ENCODE measurements at places on chromosomes 5 and 9.
A peak's percentile ranks its signal among the peaks of the same experiment; 100 is the strongest.

- DNase-seq = peak; percentile 96
Observed at GRCh38 chr9:112050544-112051475, 124.3 kb downstream of the SUSD1 start.

- peak; percentile 47 for DNase-seq
Observed at GRCh38 chr9:89911721-89912604, 307.2 kb downstream of the GADD45G start.

- DNase-seq = no peak
Observed at GRCh38 chr5:116370149-116370548, 204.5 kb downstream of the SEMA6A start.

- no peak for DNase-seq
Observed at GRCh38 chr9:89493671-89494070, 4.2 kb downstream of the SEMA4D start.

DNA sequence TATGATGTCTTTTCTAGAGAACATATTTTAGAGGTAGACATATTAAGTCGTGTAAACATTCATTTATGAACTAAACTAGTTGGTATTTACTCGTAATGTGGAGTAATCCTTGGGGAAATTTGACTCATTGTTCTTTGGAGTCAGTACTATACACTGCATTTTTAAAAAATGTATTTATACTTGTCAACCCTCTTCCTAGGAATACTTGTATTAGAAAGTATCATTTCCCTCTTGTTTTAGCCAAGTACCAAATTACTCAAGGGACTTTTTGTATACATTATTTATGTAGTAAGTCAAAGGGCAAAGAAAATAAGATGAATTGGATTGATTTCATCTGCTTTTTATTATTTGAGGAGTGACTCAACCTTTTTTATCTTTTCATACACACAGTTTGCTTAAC, 248.1 kb upstream of the IZUMO3 start:
- DNase-seq = no peak

GRCh38 chr5:132010989-132011621, 353 bp downstream of the ACSL6 start:
- no peak for DNase-seq

DNA sequence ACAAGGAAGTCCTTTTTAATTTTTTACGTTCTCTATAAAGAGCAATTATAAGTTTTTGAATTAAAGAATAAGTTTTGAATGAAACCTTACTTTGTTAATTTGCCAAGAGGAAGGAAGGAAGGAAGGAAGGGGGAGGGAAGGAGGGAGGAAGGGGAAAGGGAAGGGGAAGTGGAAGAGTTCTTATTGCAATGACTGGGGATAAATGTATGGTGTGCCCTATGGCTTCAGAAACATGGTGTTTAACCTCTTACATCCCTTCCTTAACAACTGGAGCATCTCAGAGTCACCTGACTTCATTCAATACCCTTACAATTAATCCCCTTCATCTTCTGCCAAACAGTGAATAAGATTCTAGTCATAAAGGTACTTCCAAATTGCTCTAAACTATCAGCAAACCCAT, 16.0 kb downstream of the CEMIP2 start:
- no peak for DNase-seq

DNA sequence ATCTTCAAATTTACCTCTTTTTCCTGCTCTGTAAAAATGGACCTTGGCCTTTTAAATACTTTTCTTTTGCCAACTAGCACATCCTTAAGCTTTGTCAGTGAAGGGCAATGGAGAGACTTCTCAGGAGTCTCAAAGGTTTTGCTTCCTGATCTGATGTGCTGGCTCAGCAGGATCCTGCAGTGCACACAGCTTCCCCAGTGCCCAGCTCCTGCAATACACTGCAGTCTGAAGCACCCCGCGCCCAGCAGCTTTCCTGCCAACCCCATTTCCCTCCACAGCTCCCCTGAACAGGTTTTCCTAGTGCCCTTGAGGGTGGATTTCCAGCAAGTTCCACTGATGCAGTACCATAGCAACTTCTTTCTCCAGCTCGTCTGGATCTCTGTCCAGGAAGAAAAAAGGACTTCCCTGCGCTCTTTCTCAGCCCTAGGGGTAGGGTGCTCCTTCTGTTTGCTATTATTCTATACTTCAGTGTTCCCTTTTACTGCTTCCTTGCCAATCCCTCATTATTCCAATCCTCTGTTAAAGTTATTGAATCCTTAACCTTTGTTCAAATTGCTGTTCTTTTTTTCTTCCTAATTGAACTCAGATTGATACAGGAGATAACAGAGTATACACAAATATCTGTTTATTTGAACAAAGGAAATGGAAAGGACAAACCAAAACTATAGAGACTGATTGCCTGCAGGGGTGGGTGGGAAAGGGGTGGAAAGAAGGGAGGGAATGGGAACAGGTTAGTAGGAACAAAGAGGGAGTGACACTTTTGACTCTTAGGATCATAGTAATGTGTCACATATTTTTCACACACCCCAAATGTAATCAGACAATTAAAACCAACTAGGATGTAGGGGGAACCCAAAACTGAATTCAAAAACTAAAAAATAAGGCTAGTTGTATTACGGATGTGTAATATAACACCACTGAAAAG, 8.5 kb downstream of the SNAPC3 start:
- no peak for DNase-seq

- no peak for DNase-seq
Observed at GRCh38 chr9:567128-567746, 274.3 kb upstream of the DMRT1 start.

DNA sequence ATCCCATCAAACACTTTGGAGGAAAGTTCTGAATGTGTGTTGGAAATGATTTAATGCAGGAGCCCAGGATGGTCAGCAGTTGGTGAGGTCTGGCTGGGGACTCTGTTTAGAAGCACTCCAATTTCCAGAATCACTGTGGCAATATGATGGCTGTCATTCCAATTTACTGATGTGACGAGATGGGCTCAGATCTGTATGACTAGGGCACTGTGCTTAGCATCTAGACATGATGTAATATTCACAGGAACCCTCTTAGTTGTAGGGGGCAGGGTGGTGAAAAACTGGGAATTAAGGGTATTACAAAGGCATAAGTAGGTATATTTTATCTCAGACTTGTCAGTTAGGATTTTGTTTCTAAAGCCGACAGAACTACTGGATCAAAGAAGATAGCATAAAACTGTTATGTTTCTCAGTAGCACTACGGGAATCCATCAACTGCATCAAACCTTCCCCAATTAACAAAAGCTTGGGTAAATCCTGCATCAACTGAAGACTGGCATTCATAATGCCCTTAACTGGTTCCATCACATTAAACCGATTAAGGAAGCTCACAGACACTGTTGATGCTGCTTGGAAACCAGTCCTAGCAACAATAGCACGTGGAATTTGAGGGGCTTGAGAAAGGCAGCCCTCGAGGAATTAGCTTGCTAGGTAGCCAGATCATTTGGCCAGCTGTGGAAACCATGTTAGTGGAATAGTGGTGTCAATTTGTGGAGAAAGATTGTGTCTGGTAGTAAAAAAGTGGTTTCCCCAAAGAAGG, 86.1 kb downstream of the SV2C start:
- no peak for DNase-seq

DNA sequence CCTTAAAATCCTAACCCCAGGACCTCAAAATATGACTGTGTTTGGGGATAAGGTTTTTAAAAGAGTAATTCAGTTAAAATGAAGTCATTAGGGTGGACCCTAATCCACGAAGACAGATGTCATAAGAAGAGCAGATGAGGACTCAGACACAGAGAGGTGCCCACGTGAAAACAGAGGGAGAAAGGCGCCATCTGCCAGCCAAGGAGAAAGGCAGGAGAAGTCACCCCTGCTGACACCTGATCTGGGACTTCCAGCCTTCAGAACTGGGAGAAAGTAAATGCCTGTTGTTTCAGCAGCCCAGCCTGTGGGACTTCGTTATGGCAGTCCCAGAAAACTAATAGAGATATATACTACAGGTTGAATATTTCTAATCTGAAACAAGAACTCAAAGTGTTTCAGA, 67.4 kb downstream of the ROR2 start:
- no peak for DNase-seq
